ENCODE measurements at places on chromosomes 16 and 17.

GRCh38 chr17:36185416-36185815 is 9.0 kb upstream of the TBC1D3B start:
- DNase-seq: no peak

DNA sequence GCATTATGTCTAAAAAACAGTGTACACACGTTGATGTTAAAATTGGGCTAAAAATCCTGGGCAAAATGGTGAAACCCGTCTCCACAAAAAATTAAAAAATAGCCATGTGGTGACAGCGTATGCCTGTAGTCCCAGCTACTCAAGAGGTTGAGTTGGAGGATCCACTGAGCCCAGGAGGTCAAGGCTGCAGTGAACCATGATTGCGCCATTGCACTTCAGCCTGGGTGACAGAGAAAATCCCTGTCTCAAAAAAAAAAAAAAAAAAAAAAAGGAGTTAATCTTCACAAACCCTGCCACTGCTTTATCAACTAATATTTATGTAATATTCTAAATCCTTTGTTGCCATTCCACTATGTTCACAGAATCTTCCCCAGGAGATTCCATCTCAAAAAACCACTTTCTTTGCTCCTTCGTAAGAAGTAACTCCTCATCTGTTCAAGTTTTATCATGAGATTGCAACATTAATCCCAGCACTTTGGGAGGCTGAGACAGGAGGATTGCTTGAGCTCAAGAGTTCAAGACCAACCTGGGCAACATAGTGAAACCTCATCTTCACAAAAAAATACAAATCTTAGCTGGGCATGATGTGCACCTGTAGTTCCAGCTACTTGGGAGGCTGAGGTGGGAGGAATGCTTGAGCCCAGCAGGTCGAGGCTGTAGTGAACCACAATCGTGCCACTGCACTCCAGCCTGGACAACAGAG is 1.9 kb upstream of the C16orf87 start:
- no peak for DNase-seq

GRCh38 chr17:60528828-60529227 is 2.8 kb upstream of the APPBP2 start:
- no peak for DNase-seq

DNA sequence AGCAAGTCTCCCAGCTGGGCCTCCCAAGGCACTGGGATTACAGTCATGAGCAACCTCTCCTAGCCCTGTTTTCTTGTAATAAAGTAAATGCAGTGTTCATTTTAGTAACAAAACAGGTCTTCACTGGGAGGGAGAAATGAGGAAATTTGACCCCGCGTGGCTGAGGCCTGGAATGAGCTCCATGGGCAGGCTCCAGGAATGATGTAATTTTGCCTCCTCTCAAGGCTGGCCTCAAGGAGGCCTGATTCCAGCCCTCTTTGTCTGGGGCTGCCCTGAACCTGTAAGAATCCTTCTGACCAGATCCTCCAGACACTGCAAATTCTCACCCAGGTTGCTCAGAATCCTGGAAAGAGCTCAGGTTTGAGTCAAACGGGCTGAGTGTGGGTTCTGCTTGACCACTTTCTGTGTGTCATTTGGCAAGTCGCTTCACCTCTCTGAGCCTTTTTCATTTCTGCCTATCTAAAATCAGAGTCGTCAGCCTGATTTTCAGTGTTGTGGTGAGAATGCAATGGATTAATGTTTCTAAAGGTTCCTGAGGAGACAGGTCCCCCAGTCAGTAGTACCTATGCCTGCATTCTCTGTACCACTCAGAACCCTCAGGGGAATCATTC is 57.1 kb downstream of the RAB11FIP4 start:
- no peak for DNase-seq

- DNase-seq: no peak
These were observed 358.5 kb upstream of the PMFBP1 start for GRCh38 chr16:72530434-72530833.

DNA sequence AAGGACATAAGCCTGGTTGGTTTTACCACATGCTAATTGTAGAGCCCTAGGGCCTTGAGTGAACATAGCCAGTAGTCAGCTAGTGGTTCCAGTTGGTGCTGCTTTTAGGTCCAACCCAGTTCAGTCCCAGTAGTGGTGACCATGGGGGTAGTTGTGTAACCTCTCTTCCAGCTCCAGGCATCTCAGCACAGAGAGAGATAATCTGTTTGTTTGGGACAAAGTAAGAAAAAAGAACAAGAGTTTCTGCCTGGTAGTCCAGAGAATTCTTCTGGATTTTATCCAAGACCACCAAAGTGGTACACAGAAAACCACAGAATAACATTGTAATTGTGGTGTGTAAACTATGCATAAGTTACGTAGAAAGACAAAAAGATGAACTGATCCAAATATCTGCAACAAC is 5.2 kb upstream of the CCL13 start:
- no peak for DNase-seq

GRCh38 chr16:88875703-88876234 is 9.3 kb upstream of the PABPN1L start:
- no peak for DNase-seq

DNA sequence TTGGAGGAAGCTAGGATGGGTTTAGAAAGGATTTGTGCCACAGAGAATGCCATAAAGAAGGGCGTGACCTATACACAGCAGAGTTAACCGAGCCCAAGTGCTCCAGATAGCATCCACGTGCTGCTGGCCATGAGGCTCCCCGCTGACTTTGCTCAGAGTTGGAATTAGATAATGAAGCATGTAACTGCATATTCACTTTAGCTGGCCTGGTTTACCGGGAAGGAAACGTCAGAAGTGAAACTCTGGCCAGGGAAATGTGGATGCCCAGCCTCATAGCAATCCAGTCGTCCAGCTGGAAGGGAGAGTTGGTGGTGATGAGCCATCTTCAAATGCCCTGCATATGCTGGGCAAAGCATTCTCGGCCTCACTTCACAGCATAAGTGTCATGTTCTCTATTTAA is 6.1 kb downstream of the KRT35 start:
- no peak for DNase-seq

DNA sequence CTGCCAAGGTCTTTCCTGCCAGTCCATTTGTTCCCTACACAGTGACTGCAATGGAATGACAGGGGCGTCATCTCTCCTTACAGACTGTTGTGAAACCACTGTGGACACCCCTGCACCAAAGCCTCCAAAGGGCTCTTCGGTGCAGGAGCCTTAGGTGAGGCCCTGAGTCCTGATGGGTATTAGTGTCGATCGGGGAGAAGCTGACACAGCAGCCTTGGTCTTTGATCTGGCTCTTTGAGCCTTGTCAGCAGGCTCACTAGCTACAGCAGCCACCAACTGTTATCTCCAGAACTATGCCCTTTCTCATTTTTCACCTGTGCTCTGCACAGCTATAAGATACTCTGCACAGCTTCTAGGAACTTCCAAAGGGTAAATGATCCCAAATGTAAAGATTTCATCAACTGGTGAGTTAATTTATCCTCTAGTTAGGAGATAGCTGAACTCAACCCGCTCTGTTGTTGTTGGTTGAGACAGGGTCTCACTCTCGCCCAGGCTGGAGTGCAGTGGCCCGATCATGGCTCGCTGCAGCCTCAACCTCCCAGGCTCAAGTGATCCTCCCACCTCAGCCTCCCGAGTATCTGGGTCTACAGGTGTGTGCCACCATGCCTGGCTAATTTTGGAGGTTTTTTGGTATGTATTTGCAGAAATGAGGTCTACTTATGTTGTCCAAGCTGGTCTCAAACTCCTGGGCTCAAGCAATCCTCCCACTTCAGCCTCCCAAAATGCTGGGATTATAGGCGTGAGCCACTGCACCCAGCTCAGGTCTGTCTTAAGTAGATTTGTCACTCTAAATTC is 19.7 kb downstream of the G6PC1 start:
- no peak for DNase-seq

GRCh38 chr17:14298947-14299279 is 2.0 kb upstream of the HS3ST3B1 start:
- DNase-seq: no peak

GRCh38 chr16:2859686-2860265 is 1.8 kb upstream of the PRSS22 start:
- DNase-seq: no peak

GRCh38 chr17:53837131-53837530 is 14.4 kb downstream of the KIF2B start:
- DNase-seq: no peak

- DNase-seq: no peak
These were observed 35.0 kb downstream of the CNGB1 start for GRCh38 chr16:57935904-57936303.

DNA sequence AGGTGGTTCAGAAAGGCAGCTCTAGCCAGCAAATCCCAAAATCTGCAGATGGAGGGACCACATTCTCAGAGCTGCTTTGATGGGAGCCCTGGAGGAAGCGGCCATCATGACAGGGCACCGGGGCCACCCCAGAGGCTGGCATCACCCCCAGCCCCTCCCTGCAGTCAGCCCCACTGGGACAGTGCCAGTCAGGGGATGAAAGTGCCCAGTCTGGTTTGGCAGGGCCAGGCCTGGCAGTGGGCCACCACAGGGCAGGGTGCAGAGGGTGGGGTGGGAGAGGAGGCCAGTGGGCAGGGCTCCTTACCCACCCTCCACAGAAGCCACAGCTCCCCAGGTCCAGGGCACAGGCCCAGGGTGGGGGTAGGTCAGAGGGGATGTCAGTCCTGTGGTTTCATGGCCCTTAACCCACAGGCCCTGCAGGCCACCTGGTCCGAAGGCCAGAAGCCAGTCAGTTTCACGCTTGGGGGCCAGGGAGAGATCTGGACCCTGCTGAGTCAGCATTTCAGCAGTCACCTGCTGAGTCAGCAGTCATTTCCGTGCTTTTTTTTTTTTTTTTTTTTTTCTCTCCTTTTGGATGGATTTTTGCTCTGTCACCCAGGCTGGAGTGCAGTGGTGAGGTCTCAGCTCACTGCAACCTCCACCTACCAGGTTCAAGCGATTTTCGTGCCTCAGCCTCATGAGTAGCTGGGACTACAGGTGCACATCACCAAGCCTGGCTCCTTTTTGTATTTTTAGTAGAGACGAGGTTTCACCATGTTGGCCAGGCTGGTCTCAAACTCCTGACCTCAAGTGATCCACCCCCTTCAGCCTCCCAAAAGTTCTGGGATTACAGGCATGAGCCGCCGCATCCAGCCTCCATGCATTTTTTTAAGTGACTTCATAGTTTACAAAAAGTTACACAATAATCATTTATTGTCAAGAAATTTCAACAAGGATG is 10.4 kb downstream of the SLC25A10 start:
- no peak for DNase-seq

GRCh38 chr17:60423865-60424264 is 1.6 kb downstream of the CHCT1 start:
- DNase-seq: no peak

DNA sequence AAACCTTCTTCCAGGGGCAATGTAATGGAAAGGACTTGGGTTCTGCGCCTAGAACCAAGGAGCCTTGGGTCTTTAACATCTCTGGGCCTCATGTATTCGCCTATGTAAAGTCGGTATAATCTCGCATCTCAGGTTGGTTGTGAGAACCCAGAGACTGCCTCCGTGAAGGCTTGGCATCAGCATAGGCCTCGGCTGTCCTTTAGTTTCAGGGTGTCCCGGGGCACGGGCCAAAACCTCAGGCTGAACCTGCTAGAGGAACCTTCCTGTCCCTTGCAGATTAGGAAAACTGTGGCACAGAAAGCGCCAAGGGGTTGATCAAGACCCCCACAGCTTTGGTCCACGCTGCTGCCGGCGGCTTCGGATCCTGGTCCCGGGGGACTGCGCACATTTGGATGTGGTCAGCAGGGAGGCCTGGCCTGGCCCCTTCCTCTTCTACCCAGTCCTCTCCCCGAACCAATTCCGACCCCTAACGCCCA is 772 bp upstream of the PHAF1 start:
- DNase-seq: no peak

- no peak for DNase-seq
These were observed 19.4 kb upstream of the UBE2I start for GRCh38 chr16:1290063-1290501.

- DNase-seq: peak; percentile 34
These were observed 31.2 kb downstream of the TMEM238L start for GRCh38 chr17:10772425-10773380.

- DNase-seq: no peak
These were observed 88.7 kb downstream of the TRIM37 start for GRCh38 chr17:59018019-59018418.

- DNase-seq: no peak
These were observed 787.9 kb upstream of the EEF2KMT start for GRCh38 chr16:5885521-5885920.

DNA sequence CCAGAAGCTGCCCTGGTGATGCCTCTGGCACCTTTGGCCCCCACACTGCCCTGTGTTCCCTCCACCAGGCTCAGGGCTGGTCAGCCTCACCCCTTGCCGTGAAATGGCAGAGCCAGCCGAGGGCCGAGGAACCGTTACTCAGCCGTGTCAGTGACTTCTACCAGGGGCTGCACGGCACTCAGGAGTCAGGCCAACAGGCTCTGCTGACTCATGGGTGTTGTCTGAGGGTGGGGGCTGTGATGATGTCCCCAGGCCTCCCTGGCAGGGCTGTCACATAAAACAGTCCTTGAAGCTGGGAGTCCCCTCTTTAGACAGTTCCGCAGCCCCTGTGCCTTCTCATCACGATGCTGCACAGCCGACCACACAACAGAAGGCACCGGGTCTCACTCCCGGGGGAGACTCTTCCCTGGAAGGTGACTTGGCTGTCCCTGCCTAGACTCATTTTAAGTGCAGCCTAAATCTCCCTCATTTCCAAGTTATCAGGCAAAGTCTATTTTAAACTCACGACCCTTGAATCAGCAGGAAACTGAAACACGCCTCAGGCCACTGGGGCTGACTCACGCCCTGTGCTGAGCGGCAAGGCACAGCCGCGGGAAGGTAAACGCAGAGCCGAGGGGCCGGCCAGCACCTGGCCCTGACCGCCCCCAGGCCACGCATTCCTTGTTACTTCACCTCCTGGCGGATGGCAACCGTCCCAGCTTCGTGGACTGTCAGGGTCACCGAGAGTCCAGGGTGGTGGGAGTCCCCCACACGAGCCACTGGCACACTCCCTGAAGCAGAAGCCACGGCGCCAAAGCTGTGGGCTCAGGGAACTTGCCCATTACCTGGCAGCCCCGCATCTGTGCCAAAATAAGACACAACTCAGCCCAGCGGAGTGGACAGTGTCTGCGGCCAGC is 102.6 kb downstream of the ZNF778 start:
- peak; percentile 69 for DNase-seq

DNA sequence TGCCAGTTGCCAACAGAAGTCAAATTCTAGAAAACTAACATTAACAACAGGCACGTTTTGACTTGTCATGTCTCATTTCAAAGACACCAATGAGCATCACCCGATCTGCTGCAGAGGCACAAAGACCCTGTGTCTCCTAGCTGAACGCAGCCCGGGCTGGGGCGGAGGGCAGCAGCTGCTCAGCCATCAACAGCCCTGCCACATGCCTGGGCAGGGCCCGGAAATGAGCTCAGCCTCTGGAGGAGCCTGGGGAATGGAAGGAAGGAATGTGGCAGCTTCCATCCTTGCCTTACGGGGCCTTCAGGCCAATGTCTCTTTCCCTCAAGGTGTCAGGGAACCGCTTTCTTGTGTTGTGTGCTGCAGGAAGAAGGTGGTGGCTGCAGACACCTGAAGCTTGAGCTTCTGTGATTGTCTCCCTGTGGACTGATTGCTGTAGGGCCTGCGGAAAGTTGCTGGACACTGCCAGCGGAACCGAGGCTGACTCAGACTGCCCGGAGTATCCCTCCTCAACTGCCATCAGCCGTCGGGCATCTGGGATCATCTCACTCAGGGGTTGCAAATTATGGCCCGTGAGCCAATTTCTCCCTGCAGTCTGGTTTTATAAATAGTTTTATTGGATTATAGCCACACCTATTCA is 7.3 kb downstream of the CDH13 start:
- DNase-seq: no peak

All from activated T-cell treated with anti-CD3 and anti-CD28 coated beads, Interleukin-2, amount 50 U/mL, for 72 hours (primary cell).